Bone marrow (tissue), 2 donors: ENCODE measurements at places on chromosomes 6 and 20.

DNA sequence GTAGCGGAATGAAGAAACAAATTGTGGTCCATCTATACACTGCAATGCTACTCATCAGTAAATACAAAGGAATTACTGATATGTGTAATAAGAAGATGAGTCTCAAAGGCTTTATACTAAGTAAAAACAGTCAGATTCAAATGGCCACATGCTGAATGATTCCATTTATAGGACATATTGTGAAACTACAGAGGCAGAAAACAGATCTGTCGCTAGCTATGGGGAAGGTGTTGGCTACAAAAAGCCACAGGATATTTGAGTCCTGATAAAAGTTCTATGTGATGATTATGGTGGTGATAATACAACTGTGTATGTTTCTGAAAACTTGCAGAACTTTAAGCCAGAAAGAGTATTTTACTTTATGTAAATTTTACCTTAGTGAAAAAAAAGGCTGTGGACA, 313.2 kb downstream of the HDGFL1 start:
- DNase-seq: no peak

DNA sequence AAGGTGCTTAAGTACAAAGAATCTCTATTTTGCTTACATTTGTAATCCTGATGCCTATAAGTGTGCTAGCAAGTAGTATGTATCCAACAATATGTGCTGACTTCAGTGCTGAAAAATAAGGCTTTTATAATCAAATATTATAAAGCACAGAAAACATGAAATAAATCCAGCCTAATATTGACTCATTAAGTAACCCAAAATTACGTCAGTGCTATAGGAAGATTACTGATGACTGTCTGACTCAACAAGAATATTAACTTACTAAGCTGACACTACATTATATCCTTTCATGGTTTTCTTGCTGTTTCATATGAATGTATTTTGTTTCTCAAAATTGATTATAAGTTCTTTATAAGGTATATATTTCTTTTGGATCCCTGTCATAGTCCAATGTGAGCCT, 76.1 kb downstream of the ME1 start:
- DNase-seq: no peak

DNA sequence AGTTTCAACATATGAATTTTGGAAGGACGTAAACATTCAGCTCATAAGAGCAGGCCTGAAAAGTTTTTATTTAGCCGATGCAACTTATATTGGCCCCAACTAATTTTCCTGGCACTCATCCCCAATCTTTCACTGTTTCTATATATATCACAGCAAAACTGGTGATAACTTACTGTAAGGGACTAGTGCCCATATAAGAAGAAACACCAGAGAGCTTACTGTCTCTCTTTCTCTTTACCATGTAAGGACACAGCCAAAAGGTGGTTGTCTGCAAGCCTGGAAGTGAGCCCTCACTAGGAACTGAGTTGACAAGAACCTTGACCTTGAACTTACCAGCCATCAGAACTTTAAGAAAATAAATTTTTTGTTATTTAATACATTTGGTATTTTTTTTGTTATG, 807.4 kb upstream of the CITED2 start:
- DNase-seq: no peak

- DNase-seq: no peak
Observed at GRCh38 chr6:42025066-42025844, 25.1 kb upstream of the TAF8 start.

- DNase-seq: no peak
Observed at GRCh38 chr20:56429502-56429901, 17.4 kb downstream of the CASS4 start.

GRCh38 chr20:23614163-23614562, 8.4 kb upstream of the CST9 start:
- DNase-seq: no peak

DNA sequence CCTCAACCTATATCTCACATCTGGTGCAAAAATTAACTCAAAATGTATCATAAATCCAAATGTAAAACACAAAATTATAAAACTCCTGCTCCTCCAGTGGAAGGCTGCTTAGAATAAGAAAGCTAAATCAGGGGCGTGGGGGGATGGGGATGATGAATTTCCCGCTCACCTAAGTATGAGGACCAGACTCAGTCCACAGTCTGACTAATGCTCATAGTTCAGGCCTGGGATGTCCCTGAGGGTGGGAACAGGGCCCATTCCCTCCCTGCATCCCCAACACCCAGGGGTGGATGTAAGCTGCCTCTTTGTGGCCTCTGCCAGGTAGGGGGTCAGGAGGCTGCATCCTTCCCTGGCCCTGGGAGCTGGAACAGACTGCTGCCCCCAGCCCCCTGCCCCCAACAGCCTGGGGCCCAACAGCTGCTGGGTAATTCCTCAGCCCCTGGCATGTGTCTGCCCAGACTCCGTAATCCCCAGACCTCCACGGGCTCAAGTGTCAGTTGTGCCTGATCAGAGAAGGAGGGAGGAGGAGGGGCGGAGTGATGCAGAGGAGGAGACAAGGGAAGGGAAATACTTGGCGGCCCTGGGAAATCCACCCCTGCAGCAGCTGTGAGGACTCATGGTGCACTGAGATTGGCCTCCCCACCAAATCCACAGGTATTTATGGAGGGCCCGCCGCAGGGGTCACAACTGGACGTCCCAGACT, 224.5 kb downstream of the PREX1 start:
- DNase-seq: no peak

DNA sequence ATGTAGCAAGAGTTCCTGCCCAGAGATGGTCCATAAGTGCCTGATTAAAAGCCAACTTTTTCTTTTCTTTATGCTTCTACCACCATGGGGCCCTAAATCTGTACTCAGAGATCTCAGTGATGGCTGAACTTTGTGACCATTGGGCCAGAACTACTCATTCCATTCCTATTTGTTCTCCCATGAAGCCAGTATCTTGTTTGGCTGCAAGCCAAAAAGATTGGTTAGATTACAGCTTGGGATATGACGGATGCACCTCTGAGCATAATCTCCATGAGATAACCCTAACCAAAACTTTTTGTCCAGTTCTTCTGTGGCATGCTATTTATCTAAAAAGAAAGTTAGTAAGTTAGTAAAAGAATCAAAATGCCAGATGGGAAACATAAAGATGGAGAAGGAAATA, 72.2 kb downstream of the PLCB4 start:
- no peak for DNase-seq

DNA sequence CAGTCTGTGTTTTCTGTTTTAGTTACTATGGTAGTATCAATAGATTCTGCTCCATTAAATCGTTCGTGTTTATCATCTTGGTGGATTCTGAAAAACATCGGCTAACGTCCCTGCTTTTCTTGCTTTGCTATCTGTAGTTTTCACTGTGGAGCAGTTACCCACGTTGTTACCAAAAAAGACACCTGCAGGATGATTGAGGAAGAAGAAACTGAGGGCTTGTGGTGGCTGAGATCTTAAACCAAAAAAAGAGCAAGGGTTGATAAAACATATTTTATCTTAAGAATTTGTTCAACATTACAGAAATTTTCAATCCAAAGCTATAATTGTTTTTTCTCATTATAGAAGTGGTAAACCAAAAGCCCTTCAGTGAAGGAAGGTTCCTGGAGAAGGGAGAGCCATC, 166.3 kb downstream of the FARS2 start:
- DNase-seq: peak; percentile 0

- DNase-seq: no peak
Observed at GRCh38 chr20:16027686-16028085, 545.6 kb downstream of the KIF16B start.

GRCh38 chr6:166580076-166581050, 6.1 kb downstream of the RAMACL start:
- no peak for DNase-seq

- DNase-seq: no peak
Observed at GRCh38 chr6:80531681-80532619, 425.5 kb downstream of the BCKDHB start.

- DNase-seq: no peak
Observed at GRCh38 chr6:3650959-3651697, 100.4 kb downstream of the PXDC1 start.

GRCh38 chr6:49551078-49551865, 804 bp downstream of the C6orf141 start:
- DNase-seq: no peak

GRCh38 chr6:113776998-113777397, 80.1 kb upstream of the MARCKS start:
- DNase-seq: no peak

GRCh38 chr20:49843770-49844380, 31.2 kb downstream of the SLC9A8 start:
- no peak for DNase-seq

GRCh38 chr20:1486566-1486965, 4.7 kb downstream of the SIRPB2 start:
- DNase-seq: no peak

GRCh38 chr6:133888929-133889556, at the start of gene TCF21:
Gene TCF21 (plus strand): TSS chr6:133889113. CDS start chr6:133889398, 285 bp downstream.
- no peak for DNase-seq

- no peak for DNase-seq
Observed at GRCh38 chr20:23823621-23824324, 2.8 kb downstream of the CST2 start.

GRCh38 chr6:135329851-135330803, 149.0 kb downstream of the MYB start:
- no peak for DNase-seq

- no peak for DNase-seq
Observed at GRCh38 chr6:17012421-17013225, 89.2 kb upstream of the STMND1 start.

DNA sequence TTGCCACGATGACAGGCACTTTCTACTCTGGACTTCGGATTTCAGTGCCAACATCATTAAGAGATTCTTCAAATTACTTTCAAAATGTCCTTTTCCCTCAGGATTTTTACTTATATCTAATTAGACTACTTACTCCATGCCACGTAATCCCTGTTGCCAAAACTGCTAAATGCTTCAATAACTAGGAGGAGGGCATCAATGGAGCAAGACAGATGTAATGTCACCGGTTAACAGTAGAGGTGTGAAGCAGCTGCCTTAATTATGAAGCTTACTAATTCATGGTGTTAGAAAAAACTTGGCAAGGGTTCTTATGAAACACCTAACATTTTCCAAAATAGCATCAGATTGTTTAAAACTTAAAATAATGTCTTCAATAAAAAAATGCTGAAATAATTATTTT, 111.2 kb upstream of the SIM1 start:
- DNase-seq: no peak

DNA sequence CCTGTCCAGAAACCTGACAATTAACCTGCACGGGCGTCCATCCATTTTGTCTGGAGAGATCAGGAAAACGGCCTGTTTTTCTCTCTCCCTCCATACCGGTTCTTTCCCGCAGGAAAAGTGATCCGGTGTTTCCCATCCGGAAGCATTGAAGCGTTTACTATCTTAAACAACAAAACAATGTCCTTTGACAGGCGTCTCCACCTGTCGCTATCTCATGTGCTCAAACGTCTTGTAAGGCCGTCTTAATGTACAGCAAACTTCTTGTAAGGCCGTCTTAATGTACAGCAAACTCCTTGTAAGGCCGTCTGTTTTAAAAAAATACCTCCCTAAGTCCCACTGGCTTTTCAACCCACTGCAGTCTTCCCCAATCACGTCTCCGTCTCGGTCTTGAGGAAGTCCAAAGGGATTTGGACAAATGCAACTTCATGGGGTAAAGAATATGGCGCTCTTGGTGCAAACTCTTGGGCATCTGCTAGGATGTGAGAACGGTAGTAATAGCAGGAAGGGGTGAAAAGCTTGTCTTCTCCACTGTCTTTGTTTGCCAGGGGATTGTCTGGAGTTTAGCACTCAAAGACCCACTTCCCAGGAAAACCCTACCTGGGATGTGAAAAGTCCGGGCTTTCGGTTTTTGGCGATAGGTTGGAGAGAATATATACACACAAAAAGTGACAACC, 29.9 kb upstream of the TRIM27 start:
- DNase-seq: no peak

DNA sequence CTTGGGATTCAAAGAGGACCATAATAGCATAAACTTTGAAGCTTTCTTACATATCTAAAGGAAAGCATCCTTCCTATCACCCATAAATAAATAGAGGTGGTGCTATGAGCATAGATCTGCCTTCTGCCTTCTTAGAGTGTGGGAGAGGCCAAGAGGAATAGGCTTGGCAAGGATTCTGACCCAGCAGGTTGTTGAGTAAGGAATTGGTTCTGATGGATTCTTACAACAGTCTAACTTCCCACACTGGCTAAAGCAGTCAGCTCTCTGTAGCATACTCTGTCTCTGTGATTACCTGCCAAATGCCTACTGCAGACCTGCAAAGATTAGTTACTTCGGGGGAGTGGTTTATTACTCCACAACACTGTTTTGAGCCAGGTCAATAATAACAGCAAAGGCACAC, 198.0 kb upstream of the RAB32 start:
- no peak for DNase-seq

- no peak for DNase-seq
Observed at GRCh38 chr6:40505191-40505810, 81.9 kb downstream of the LRFN2 start.

- DNase-seq: no peak
Observed at GRCh38 chr6:169407325-169407724, 153.7 kb upstream of the THBS2 start.

GRCh38 chr6:142476452-142476851, 174.6 kb downstream of the ADGRG6 start:
- DNase-seq: no peak

GRCh38 chr6:8245726-8246125, 143.4 kb upstream of the EEF1E1 start:
- DNase-seq: no peak

DNA sequence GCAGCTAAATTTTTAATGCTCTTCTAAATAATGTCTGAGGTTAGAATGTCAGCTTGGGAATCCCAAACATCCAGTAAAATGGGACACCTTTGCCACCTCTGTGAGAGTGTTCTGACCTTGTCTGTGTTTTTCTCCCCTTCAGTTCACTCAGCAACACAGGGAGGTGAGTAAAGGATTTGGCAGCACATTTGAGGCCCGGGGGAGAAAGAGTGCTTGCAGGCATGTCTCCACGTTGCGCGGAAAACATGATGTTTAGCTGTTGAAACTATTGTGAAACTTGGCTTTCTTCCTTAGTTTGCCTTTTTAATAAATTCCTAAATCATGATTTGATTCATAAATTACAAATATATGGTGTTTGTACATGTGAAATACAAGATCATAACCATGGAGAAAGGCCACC, 707.8 kb upstream of the FLRT3 start:
- DNase-seq: no peak

- no peak for DNase-seq
Observed at GRCh38 chr20:7776148-7776547, 164.1 kb downstream of the HAO1 start.

DNA sequence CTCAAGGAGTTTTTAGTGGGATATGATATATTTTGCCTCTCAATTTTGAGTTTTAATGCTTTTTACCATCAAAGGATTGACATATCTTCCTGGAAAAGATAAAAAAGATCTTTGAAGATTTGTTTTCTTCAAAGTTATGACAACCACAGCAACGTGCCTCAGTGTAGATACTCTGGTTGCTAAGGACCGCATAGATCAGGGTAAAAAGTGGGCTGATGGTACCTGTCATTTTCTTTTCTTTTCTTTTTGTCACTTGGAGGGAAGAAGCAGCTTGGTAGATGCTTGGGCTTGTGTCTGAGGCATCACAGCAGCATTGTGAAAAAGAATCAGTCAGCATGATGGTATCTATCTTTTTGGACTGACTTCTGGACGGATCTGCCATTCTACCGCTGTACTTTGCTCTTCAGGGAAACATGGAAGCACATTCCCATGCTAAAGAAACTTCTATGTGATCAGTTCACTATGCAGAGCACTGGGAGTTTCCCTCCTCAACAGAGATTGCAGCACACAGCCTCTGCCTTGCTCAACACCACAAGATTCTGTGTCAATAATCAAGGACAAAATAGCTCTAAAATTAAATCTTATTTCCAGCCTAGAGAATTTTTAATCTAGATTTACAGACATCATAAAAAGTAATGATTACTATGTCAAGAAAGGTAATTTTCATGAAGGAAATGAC, 54.8 kb upstream of the SGK1 start:
- no peak for DNase-seq

- DNase-seq: no peak
Observed at GRCh38 chr6:84018453-84019061, 15.0 kb upstream of the MRAP2 start.
